ENCODE measurements at places on chromosomes 1 and 21. TPM values are rescaled to one million over a fixed set of nuclear protein-coding genes. Genes with fewer than 3 reads are reported as not detected.

The DSCAM gene
- not detected for total RNA-seq

The EDARADD gene
- total RNA-seq = not detected

The IVL gene
- not detected for total RNA-seq

The CELSR2 gene
- 4.8 TPM for total RNA-seq

The EVA1C gene
- total RNA-seq = not detected

The ZNHIT6 gene
- 10.3 TPM for total RNA-seq

The REN gene
- total RNA-seq = not detected

GRCh38 chr1:24952413-24952841 lies 22.4 kb upstream of the RUNX3 start:
- DNase-seq = no peak

DNA sequence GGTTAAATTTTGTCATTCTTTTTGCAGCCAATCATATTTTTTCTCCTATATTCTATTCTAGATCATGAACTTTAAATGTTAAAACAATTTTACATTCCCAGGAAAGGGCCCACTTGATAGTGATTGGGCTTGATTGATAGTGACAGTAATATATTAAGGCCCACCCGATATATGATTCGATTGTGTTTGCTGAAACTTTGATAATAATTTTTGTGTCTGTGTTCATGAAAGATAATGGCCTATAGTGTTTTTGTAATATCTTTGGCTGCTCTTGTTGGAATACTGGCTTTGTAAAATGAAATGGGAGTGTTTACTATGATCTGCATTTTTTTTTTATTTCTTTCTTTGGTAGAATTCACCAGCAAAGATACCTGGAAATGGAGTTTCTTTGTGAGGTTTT lies 100.3 kb downstream of the SCCPDH start:
- no peak for DNase-seq

- DNase-seq = no peak
These were observed 57.2 kb downstream of the EDN2 start for GRCh38 chr1:41427122-41427913.

DNA sequence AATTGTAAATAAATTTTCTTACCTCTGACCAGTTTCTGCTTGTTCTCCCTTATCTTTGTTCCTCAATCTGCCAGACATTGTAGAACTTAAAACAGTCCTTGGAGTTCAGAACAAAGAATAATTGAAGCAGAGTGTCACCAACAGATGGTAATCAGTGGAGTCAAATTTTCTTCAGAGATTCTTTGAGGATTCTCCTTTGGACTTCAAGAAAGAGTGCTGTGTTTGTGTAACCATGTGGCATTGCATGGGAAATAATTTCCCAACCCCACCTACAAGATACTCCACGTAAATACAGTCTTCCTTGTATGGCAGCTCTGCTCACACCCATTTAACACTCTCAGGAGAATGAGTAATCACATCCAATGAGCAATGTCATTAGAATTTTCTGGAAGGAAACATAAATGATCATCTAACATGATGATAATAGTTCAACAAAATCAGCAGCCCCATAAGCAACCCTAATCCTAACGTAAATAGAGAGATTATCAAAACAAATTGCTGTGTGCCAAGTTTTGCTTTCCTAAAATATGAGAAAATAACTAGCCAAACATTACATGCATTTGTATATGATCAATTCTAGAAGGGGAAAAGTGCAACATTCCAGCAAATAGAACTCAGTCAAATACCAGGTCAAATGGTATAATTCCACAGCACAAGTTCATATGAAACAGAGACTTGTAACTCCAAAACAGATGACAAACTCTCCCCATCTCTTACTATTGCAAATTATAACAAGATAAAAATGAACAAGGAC lies 6.9 kb upstream of the DENND1B start:
- DNase-seq = no peak

DNA sequence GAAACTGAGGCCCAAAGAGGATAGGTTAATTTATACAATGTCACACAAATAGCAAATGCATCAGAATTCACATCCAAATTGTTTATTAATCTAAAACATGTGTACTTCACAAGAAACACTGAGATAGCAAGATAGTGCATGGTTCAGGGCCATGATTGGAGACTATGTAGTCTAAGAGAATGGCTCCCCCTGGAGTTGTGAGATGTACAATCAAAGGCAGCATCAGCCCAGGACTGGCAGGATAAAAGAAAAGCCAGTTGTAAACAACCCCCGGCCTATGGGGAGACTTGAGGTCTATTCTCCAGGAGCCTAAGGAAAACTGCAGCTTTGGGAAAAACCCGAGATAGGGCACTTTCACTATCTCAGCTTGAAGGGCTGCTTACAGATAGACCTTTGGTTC lies 511.0 kb downstream of the OMA1 start:
- DNase-seq = no peak

- DNase-seq = no peak
These were observed 33.4 kb upstream of the NTPCR start for GRCh38 chr1:232917053-232917452.

- no peak for DNase-seq
These were observed 14.3 kb downstream of the KCNC4 start for GRCh38 chr1:110224240-110224995.

DNA sequence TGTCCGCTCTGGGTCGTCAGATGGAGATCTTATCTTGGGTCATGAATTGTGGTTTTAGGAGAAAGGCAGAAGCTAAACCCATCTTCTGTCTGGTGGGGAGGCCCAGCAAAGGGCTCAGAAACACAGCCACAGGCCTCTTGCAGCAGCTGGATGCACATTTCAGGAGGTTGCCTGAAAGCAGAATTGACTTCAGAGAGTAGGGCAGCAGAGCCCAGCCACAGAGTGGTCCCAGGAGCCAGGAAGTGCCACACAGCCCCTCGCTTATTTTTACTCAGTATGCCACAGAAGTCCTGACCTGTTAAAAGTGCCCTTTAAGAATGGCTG lies 8.3 kb upstream of the RIPK4 start:
- DNase-seq = no peak

DNA sequence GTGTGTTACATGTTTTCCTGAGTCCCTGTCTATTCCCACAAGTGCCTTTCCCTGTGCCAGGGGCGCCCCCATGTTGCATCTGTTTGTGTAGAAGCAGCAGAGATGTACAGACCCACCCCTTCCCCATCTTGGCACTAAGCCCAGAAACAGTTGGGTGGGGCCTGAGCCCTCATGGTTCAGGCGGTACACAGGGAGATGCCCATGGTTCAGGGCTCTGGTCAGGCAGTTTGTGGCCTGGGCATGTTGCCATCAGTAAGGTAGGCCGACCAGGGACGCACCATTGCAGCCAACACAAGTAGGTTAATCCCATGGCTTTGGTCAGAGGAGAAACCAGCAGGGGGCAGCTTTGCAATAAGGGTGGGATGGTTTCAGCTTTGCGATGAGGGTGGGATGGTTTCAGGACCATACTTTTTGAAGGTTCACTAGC lies 914 bp upstream of the ADGRB2 start:
- peak; percentile 67 for DNase-seq

DNA sequence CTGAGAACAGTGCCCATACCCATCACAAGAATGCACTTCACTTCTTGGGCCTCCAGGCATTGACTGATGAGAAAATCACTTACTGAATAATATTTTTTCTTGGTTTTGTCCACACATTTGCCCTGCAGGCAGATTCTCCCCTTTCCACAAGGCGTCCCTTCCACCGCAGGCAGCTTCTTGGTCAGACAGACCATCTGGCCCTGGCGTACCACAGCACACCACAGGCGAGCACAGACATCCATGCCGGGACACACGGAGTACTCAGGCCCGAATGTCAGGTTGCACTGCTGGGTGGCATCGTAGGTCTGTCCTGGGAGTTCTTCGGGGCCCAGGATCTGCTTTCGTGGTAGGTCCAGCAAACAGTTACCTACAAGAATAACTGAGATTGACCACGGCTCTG lies 32.5 kb downstream of the ADAMTS5 start:
- no peak for DNase-seq

DNA sequence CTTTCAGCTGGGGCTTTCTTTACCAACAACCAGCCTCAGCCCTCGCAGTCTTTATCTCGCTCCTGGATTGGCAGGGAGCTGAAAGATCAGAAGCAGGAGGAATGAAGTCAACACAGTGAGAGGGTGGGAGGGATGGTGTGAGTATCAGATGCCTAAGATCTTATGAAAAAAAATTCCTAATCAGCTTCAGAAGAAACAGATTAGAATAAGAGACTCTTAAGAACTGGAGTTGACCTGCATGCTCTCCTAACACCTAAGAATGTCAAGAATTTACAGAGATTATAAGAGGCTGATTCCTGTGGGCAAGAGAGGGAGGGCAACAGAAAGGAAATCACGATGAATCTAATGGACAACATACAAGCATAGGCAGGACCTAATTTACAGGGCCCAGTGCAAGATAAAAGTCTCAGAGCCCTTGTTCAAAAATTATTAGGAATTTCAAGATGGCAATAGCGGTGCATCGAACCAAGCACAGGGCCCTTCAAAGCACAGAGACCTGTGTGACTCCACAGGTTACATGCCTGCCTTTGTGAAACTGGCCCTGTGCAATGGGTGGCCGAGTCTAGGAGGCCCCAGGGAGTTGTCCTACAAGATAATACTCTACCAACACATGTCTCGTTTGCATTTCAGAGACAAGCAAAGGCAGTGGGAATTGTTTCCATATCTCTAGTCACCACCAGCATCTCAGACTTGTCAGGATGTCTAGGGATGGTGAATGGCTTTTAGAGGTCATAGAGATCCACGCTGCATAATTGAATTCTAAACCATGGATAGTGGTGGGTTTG lies 65.3 kb upstream of the PPP2R5A start:
- DNase-seq = peak; percentile 95

DNA sequence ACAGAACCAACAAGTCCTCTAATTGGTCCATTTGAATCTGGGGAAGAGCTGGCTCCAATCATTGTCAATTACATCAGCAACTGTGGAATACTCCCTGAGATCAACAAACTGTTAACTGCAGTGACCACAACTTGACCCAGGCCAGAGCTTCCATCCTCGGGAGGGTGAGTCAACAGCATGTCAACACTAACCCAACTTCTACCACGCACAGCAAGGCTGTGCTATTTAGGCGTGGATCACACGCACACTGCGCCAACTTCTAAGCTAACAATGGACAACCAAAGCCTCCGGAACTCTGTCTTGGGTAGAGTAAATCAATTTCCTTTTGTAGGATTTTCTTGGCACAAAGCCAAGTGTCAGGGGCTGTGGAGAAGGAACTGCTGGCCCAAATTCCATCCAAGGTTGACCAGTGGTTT lies 30.4 kb downstream of the APP start:
- DNase-seq = peak; percentile 98

DNA sequence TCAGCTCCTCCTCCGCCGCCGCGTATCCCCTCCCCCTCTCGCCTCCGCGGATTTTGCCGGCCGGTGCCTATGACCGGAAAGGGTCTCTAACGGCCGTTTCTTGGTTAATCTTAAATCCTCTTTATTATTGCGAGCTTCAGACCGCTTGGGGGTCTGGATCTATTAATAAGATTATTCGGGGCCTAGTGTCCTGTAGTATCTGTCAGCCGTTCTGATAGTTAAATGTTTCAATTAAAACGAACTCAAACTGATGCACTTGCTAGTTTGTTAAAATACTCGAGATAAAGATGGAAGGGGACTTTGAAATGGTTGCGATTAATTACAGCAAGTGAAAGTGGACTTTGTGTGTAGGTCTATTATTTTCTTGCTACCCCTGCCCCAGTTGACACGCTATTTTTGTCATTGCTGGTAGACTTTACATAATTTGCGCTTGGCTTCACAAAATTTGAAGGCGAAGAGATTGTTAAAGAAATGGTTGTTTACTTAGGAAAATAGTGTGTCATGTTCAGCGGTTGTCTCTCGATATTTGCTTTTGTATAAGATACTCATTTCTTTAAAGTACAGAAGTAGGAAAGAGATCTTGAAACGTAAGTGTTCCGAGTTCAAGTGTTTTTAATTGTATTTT lies 779 bp downstream of the SON start:
- DNase-seq = no peak

GRCh38 chr1:80282536-80282935 lies 1276.0 kb upstream of the ADGRL4 start:
- no peak for DNase-seq

- DNase-seq = no peak
These were observed 12.4 kb downstream of the EPHA8 start for GRCh38 chr1:22575532-22576149.

GRCh38 chr21:35172231-35172630 lies 123.1 kb upstream of the RUNX1 start:
- no peak for DNase-seq

GRCh38 chr1:210669951-210670350 lies 341.2 kb downstream of the HHAT start:
- DNase-seq = no peak

- DNase-seq = no peak
These were observed 437.0 kb downstream of the LMO4 start for GRCh38 chr1:87765681-87766070.

DNA sequence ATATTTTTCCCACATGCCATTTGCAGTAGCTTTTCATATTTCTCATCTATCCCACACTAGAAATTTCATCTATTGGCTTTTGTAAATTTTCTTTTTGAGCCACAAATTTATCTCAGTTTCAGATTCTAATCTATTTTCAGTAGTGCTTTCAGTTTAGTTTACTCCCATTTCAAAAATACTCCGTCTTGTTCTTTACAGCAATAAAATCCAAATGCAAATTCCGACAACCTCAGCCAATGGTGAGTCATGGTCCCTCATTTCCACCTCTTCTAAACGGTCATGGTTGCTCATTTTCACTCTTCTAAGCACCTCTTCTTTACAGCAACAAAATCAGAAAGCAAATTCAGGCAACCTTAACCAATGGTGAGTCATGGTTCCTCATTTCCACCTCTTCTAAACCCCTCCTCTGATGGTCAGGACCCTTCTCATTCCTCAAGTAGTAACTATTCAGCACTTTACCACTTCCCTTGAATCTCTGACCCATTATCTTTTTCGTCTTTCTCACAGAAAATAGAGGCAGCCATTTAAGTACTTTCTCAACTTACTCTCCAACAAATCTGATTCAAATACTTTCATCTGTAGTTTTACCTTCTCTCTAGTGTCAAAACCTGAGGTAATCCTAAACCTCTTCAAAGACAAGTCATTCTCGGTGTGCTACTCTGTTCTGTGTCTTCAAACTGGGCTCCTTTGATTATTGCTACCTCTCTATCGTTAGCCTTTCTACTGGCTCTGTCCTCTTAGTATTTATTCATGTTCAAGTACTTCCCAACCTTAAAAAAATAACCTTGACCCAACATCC lies 34.4 kb downstream of the C21orf91 start:
- no peak for DNase-seq

DNA sequence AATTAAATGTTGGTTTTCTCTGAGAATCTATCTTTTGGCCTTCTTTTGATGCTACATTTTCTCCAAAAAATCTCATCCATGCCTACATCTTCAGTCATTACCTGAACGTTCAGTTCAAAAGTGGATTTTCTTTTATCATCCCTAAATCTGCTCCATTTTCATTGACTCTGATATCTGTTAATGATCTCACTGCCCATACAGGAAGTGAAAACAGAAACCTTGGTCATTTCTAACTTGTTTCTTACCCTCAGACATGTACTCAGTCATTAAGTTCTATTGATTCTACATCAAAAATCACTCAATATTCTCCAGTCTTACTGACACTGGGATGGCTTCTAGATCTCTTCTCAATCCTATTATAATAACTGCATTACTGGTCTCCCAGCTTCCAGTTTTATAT lies 22.7 kb downstream of the PRKACB start:
- DNase-seq = no peak

- DNase-seq = peak; percentile 30
These were observed 42.0 kb downstream of the PCSK9 start for GRCh38 chr1:55081188-55081904.

GRCh38 chr1:87117761-87118368 lies 203.4 kb downstream of the HS2ST1 start:
- DNase-seq = no peak

GRCh38 chr1:69523032-69523431 lies 44.7 kb upstream of the LRRC7 start:
- DNase-seq = no peak

Measured in Caki2 (cell line).